Cortex of kidney (tissue), 1 donor: ENCODE measurements at places on chromosomes 1 and 21.

GRCh38 chr1:220430586-220430985, 97.3 kb upstream of the MARK1 start:
- no peak for DNase-seq

DNA sequence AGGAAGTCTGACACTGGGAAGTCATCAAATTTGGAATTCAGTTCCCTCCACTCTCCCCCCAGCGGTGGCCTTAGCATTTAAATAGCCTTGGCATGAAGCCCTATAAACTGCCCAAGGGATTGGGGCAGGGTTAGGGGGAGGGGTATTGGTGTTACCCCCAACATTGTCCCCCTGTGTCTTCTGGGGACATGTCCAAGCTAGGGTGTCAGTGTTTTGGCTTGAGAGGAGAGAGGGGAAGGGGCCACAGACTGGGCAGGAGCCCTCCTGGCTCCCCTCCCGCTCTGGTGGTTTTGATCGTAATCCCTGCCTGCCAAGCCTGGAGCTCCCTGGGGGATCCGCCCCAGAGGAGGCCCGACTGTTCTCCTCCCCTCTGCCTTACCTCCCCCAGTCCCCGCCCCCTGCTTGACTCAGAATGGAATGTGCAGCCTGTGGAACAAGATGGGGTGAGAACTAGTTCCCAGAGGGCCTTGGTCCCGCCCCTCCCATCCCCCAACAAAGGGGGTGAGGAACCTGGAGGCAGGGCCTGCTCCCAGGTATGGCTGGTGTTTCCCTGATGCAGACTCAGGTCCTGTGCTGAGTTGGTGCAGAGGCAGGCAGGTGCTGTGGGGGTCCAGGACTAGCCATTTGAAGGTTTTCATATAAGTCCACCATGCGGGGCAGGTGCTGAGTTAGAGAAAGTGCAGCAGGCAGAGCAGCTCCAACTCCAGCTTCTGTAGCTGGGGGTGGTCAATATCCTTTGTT, 7.4 kb downstream of the SOX13 start:
- no peak for DNase-seq

DNA sequence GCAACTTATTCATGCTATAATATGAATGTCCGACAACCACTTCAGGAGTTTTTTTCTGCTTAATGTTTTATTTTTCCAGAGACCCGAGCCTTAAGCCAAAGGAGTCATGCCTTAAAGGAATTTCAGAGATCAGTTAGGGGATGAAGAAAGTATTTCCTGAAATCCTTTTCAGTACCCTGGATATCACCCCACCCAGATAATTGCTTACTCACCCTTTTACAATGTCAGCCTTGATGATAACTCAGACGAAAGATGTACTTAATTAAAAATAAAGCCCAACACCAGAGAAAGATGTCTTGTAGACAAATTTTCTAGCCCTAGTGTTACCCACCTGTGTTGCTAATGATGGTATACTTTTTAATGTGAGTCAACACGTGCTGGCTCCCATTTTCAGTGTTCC, 124.1 kb downstream of the XCL2 start:
- DNase-seq = no peak

DNA sequence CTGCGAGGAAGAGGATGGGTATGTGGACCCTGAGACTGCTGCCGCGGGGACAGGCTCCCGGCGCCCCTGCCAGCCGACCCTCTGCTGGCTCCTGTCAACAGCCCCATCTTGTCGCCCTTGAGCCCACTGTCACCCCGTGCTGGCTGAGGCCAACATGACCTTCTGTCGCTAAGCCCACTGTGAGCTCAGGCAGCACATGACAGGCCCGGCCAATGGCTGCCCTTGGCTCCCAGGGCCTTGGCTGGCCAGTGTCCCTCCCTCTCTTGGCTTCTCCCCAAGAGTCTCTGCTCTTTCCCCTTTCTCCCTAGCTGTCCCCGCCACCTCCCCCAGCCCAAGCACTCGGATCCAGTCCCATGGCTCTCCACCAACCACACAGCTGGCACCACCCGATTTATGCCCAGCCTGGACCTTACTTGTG, 3.5 kb downstream of the PEX10 start:
- no peak for DNase-seq

GRCh38 chr1:226882631-226883409, 12.4 kb downstream of the PSEN2 start:
- no peak for DNase-seq

DNA sequence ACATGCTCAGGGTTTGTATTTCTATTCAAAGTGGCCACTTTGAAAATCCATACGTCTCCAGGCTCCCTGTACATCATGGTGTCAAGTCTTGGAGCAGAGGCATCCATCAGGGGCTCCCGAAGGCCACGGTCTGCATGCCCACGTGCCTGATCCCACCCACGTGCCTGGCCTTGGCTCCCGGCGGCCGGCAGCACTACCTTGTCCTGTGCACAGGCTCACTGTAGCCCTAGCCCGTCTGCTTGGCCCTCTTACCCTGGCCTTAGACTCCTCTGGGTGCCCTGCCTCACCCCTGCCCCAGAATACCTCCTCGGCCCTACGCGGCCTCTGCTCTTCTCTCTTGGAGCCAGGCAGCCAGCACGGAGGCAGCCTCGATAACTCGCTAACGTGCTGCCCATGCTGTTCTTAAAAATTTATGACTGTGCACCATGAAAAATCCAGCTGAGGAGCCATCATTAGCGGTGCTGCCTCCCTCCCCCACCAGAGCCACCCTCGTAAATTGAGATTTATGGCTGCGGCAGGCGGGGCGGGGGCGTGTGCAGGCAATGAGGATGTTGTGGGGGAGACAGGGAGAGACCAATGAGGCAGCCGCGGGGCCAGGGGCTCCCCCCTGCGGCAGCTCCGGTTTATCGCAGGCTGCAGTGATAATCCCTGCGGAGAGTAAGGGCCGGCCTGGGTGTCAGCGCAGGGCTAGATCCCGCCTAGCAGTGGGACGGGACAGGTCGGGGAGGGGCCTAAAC, 24.6 kb downstream of the DMAP1 start:
- DNase-seq = no peak

DNA sequence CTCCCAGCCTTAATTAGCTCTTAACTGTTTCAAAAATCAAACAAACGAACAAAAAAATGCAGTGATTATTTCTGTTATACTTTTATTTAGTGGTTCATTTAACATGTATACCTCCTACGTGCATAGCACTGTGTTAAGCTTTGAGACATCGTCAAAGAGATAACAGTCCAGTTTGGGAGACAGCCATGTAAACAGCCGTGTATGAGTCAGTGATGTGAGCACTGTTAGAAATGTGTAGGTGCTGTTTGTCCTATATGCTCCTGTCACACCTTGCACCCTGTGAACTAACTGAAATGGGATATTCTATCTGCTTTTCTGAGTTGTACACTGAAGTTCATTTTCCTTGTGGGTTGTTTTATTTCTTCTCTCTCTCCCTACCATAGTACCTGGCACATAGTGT, 109.7 kb upstream of the CACYBP start:
- DNase-seq = no peak
